MG63 (cell line): ENCODE measurements at places on chromosomes 6 and 20. TPM values are rescaled to one million over a fixed set of nuclear protein-coding genes. Genes with fewer than 3 reads are reported as not detected.

TMEM217 gene
- 0.17 and 0.36 TPM in 2 replicates for total RNA-seq

SNX21 gene
- 55.6 and 74.9 TPM in 2 replicates for total RNA-seq

- no peak for DNase-seq
These were observed 163.2 kb upstream of the TBX18 start for GRCh38 chr6:84927551-84927950.

GRCh38 chr20:48422242-48422960 is 405.4 kb downstream of the PREX1 start:
- no peak for DNase-seq

DNA sequence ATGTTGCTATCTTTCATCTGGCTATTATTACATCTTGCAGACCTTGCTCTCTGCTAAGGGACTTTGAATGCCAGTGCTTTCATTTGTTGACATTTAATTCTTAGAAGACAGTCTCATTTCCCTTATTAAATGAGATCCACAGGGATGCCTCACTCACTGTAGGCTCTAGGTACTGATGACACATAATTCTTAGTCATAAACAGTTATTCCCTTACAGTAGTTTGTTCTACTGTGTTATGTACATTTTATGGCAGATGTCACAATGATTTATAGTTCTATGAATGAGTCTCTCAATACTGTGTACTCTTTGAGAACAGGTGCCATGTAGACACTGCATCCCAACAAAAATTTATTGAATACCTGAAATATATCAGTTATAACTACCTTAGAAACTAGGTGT is 70.3 kb downstream of the FAM83B start:
- no peak for DNase-seq

- DNase-seq = no peak
These were observed 32.8 kb upstream of the CEP162 start for GRCh38 chr6:84260196-84260595.

GRCh38 chr6:31622684-31623091 is 2.2 kb downstream of the PRRC2A start:
- no peak for DNase-seq

DNA sequence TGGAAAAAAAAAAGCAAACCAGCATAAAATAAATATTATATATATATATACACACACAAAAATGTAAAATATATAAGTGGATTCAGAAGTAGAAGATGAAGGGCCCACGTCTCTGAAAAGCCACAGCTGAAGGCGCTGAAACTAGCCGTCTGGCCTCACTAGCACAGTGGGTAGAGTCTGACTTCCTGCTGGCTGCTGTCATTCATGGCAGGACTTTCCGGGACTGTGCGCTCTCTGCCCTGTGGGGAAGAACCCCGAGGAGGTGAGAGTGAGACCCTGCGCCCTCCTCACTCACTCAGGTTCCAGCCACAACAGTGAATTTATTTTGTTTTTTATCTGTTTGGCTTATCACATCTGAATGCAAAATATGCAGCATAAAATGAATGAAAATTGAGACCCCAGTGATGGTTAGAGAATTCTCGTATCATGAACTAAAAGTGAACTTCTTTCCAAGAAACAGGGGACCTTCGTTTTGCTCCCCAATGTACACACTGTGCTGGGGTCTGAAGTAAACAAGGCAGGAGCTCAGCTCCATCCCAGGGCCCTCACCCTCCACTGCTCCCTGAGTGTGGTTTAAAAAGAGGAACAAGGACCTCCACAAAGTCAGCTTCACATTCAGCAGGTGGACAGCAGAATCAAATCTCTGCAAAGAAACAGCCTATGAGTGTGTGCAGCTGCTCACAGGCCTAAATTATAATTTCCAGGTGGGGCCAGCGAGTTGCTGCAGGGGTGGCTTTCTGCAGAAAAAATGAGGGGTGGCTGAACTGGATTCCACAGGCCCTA is 1.3 kb upstream of the RAMACL start:
- DNase-seq = no peak

DNA sequence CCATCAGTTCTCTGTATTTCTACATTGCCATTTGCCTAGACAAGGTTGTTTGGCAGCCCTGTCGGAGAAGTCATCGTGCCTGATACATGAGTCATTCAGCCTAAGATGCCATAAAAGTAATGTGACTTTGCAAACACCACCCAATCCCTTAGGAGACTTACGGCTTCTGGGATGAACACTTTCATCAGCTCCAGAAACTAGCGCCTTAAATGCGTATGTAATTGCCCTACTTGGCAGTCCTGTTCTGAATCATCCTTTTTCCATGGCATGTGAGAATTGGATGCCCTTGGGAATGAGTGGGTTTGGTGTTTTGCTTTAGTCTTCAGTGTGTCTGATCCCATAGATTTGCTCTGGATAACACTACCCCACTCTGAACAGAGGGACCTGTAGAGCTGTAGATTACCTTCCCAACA is 158.5 kb downstream of the SASH1 start:
- peak; percentile 82 for DNase-seq

- DNase-seq = peak; percentile 6
These were observed 659 bp downstream of the SLC35F1 start for GRCh38 chr6:117907601-117908245.

DNA sequence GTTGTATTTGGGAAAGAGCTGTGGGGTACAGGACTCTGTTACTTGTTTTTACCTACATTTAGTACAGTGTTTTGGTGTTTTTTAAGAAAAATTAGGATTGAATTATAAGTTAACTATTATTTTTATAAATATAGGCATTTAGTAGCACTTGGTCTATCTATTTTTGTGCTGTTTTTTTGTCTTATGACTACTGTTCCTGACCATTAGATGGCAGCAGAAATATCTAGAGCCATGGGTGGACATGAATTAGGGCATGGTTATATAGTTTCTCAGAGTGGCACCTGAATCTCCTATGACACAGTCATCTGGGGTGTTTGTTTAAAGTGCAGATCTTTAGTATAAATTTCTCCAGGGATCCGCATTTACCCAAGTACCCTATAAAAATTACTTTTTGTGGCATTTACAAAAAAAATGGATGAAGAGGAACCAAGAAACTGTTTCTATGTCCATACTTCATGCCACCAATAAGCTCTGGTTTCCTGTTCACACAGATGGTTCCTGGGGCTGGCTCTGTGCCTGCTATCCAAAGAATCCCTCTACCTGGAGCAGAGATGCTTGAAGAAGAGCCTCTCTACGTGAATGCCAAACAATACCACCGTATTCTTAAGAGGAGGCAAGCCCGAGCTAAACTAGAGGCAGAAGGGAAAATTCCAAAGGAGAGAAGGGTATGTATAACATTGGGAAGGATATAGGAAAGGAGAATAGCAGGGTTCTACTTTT is 19.8 kb downstream of the NFYA start:
- DNase-seq = no peak

GRCh38 chr6:9527679-9528286 is 887.1 kb downstream of the TFAP2A start:
- DNase-seq = no peak
